ENCODE measurements at places on chromosomes 1 and 21.

DNA sequence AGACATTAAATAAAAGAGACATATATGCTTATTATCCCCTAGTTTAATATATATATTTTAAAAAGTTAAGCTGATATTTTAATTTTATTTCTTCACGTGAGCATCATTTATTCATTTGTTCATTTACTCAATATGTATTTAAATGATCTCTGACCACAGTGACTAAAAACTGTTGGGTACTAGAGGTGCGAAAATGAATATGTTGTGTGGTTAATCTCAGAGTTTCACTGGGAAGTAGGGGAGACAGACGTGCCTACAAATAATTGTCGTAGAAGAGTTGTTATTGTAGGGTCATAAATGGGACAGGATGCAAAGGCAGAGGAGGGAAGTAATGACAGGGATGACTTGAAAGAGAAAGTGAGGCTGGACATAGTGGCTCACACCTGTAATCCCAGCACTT is 213.0 kb upstream of the CACYBP start:
- DNase-seq, result no peak

GRCh38 chr1:37258068-37258467 is 216.3 kb upstream of the ZC3H12A start:
- no peak for DNase-seq

GRCh38 chr21:17523007-17523451 is 10.2 kb downstream of the CXADR start:
- no peak for DNase-seq

- no peak for DNase-seq
These were observed 46.3 kb downstream of the TNNT2 start for GRCh38 chr1:201331166-201331565.

DNA sequence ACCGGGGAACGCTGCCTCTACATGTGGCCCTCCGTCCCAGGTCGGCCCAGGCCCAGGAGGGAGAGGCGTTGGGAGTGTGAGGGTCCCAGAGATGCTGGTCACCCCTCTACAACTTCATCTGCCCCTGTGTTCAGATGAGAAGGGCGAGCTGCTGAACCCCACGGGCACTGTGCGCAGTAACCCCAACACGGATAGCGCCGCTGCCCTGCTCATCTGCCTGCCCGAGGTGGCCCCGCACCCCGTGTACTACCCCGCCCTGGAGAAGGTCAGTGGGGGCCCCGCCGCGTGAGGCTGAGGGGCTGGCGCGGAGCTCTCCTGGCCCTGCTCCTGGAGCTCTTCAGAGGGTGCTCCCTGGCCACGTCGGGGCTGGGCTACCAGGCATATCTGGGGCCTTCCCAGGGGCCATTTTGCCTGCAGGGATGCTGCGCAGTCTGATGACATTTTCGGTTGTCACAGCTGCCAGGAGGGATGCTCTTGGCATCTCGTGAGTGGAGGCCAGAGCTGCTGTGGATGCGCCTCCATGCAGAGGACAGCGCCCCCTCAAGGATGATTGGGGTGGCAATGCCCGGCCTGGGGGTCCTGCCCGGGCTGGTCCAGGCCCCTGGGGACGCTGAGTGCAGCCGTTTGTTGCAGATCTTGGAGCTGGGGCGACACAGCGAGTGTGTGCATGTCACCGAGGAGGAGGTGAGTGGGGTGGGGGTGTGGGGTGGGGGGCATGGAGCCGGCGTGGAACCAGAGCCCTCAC is 68.6 kb downstream of the PIK3CD start:
- DNase-seq, result no peak

- DNase-seq, result peak; percentile 50
These were observed 14.7 kb downstream of the JUN start for GRCh38 chr1:58768971-58769808.

DNA sequence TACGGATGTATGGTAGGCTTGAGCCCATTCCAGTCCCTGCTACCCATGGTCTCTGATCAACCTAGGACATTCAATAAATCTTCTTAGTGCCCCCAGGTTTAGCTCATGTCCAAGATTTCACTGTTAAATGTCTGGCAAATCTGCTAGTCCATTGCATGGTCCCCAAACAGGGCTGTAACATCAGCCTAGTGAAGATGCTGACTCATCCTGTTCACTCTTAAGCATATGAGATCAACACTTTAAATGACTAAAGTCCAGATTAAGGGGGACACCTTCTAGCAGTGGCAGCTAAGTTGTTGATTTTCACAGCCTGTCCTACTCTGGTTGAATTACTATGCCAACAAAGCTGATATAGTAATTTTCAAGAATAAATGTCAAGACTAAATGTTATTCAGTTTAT is 46.5 kb upstream of the NUF2 start:
- DNase-seq, result no peak

- DNase-seq, result no peak
These were observed 8.1 kb downstream of the KRTAP10-1 start for GRCh38 chr21:44531606-44532564.

DNA sequence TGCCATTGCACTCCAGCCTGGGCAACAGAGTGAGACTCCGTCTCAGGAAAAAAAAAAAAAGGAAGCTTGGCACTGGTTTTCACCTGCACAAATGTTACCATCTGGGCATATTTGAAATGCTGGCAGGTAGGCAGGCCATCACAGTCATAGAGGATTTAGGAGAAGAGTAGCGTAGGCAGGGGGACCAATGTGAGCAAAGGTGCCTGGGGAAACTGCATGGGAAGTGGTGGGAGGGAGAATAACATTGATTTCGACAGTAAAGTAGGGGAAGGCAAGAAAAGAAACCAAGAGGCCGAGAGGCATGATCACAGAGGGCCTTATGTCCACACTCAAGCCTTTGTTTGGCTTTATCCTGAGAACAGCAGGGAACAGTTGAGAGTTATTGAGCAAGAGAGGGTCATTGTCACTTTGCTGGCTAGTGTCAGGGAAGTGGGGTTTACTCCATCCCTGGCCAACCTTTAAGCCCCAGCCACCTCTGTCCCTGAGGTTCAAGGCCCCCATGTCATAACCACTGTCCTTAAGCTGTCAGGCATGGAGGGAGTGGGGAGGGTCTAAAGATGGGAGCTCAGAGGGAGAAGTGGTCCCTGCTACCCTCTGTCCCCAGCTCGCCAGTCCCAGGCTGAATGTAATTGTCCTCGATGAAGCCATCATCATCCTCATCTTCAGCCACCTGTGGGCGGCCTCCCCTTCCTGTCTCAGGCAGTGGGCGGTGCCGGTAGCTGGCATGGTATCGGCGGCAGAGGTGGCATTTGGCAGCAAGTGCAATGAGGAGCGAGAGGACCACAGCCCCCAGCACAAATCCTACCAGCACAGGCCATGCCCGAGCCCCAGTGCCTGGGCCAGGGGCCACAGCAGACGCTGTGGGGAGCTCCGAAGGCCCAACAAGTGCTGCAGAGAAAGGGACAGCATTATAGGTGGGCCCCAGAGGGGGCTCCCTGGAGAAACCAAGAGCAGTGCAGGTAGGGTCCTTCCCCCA is 2.9 kb downstream of the C1orf210 start:
- no peak for DNase-seq

DNA sequence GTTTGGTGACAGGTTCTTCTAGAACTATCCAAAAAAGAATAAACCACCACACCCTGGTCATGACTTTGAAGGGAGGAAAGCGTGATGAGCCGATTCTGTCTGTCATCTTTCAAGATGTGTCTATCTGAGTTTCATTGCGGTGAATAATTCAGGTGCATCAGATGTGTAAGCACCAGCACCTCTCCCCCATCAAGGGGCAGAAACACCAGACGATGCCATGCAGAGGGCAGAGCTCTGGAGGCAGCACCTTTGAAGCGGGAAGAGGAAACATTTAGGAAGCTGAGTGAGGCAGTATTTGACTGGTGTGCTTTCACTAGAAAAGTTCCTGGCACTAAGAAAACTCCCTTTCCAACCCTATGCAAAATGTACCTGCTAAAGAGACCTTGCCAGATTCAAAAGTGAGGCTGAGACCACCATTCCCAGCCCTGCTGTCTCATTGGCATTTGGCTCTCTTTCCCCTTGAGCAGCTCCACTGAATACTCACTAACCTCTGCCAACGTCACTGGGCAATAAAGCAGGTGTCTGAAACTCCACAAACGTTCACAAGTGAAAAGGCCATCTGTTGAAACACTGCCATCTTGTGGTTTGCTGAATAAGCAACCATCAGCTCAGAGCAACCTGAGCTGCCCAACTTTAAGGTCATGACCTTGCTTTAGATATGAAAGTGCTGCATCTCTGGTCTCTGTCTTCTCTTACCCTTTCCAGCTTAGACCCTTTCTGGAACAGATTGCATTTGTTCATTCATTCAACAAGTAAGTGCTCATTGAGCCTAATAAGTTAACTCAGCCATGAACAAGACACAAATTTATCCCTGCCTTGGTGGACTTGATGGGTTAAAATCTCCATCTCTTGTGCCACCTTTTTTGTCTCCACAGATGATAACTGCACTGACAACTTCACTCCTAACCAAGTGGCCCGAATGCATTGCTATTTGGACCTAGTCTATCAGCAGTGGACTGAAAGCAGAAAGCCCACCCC is 228.6 kb downstream of the PAPPA2 start:
- DNase-seq, result peak; percentile 8

DNA sequence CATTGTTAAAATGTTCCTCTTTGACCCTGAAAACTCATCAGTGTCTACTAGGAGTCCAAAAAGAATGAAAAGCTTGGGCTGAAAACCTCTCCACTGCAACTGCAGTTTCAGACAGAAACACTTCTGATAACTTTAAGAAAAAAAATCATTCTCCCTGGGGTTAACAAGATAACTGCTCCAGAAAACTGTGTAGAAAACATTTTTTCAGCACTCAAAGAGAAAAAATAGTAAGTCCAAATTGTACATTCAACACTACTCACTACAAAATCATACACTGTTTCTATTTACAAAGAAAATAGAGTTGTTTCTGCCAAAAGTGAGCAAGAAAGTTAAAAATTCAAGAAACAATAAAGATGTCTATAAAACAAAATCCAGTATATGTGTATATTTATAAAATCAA is 157.8 kb downstream of the RERE start:
- no peak for DNase-seq

DNA sequence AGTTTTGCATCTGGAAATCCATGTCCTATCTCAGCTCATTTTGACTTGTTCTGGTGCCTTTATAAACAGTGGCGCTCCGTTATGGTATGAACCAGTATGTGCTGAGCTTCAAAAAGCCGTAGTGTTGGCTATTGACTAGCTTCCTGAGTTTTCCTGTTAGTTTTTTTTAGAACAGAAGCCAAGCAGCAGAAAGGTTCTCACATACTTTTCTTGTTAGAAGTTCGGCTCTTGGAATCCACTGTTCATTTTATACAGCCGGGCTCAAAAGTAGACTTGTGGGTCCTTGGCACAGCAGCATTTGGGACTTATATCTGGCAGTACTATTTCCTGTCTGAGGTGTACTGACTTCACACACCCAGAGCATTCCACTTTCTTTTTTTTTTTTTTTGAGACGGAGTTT is 63.8 kb downstream of the TBCE start:
- DNase-seq, result no peak

DNA sequence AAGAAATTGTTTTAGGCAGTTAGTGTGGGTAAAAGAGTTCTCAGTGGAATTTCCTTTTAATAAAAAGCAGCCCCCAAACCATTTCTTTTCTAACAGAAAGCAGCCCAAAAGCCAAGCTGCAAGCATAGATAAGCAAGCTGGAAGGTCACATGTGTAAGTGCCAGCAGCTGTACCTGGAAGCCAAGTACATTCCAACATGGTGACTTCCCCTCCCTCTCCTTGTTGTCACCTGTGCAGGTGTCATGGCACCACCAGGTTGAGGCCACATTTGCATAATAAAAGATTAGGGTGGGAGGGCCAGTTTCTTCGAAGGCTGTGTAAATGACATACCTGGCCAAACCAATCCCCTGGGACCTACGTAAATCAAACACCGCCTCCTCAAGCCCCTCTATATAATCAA is 240.3 kb upstream of the RAB4A start:
- no peak for DNase-seq

DNA sequence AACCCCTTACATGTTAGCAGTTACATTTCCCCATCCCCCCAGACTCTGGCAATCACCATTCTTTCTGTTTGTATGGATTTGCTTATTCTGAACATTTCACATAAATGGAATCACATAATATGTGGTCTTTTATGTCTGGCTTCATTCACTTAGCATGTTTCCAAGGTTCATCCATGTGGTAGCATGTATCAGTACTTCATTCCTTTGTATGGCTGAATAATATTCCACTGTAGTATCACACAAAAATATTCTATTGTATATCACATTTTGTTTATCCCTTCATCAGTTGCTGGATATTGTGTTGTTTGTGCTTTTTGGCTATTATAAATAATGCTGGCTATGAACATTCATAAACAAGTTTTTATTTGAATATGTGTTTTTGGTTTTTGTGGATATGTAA is 22.2 kb downstream of the EPB41 start:
- DNase-seq, result no peak

DNA sequence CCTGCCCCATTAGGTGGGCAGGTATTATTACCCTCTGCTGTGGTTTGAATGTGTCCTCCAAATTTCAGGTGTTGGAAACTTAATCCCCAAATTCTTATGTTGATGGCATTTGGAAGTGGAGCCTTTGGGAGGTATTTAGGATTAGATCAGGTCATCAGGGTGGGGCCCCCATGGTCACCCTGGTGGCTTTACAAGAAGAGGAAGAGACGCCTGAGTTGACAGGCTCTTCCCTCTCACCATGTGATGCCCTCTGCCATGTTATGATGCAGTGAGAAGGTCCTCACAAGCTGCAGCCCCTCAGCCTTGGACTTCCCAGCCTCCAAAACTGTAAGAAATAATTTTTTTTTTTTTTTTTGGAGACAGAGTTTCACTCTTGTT is 8.8 kb upstream of the THEMIS2 start:
- DNase-seq, result no peak

DNA sequence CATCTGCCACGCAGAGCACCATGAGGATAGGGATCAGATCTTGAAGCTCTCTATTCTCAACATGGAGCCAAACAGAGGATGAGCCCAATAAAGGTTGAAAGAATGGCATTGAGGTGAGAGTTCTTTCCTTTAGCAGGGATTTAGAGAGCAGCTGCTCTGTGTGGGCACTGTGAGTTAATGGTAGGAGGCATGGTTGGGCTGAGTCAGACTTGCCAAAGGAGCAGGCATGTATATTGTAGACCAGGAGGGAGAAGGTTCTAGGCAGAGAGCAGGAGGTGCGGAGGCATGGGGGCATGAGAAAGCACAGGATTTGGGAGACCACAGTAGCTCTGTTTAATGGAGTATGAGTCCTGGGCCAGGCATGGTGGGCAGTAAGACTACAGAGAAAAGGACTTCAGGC is 32.0 kb downstream of the TMEM53 start:
- DNase-seq, result no peak
